ENCODE measurements at places on chromosomes 2 and 18. TPM values are rescaled to one million over a fixed set of nuclear protein-coding genes. Genes with fewer than 3 reads are reported as not detected.

UGT1A7 gene
- total RNA-seq: not detected

GRCh38 chr2:216108310-216108966, 710 bp upstream of the XRCC5 start:
- no peak for DNase-seq

LYPD6B gene
- total RNA-seq: not detected

GRCh38 chr2:239018271-239019182, 170.6 kb downstream of the TWIST2 start:
- DNase-seq: no peak

TMEM169 gene
- total RNA-seq: 2.8 TPM

EFEMP1 gene
- 141 TPM for total RNA-seq

MDH1B gene
- total RNA-seq: 1.5 TPM

GRCh38 chr2:98479371-98479770, 34.7 kb downstream of the INPP4A start:
- DNase-seq: no peak

GRCh38 chr2:3172265-3172935, 205.2 kb downstream of the EIPR1 start:
- DNase-seq: no peak

- DNase-seq: no peak
Observed at GRCh38 chr2:30334762-30335363, 103.5 kb downstream of the LBH start.

DNA sequence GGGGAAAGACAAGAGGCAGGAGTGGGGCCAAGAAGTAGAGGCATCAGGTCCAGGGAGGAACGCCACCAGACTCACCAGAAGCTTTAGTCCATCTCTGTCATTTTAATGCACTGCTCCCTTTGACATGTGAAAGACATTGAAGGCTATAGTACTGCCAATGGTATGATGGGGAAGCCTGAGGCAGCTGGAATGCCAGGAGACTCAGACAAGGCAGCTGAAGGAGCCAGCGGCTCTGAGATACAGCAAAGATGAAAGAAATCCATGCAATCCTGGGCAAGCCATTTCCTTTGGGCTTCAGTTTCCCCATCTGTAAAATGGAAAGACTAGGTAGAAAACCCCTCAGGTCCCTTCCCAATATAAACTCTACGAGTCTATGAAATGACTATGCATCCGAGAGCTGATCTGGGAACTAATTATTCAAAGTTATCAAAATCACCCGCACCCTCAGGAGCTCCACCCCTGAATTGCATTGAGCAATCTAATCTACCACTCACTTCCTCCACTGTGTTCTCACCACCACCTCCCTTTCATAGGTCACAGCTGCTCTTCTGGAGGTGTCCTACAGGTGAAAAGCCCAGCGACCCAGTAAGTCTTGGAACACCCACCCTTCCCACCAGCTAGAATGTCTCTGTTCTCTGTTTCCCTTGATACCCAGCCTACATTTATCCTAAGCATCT, 3.1 kb downstream of the CXCR2 start:
- DNase-seq: no peak

SNORC gene
- total RNA-seq: 10.9 TPM

DNA sequence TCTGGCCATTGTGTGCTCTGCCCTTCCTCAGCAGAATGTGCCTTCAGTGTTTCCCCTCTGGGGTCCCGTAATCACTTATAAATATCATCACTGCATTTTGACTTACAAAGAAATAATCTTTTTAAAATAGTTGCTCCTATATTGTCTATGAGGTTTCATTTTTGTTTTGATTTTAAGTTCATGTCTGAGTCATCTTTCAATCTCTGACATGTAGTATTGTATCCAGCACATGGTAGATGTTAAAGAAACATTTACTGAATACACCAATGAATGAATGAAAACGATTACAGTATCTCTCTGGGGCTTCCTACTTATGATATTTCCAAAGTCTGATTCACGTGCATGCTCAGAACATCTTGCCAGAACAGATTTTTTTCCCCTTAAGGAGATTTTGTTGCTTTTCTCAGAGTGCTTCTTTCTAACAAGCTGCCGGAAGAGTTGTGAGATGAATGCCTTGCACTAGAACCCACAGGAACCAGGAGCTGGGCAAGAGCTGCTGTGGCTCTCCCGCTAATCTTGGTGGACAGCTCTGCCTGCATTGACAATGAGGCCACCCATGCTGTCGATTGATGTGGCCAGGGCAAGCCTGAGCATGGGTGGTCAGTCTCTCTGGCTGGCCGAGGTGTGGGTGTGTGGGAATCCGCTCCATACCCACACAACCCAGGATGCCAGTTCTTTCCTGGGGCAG, 199.4 kb downstream of the CYRIA start:
- DNase-seq: no peak

AP1S3 gene
- total RNA-seq: 0.59 TPM

GRCh38 chr2:185161701-185162100, 563.4 kb downstream of the ZNF804A start:
- no peak for DNase-seq

- DNase-seq: no peak
Observed at GRCh38 chr2:70516596-70516995, 37.0 kb downstream of the TGFA start.

GPR45 gene
- total RNA-seq: not detected

DNA sequence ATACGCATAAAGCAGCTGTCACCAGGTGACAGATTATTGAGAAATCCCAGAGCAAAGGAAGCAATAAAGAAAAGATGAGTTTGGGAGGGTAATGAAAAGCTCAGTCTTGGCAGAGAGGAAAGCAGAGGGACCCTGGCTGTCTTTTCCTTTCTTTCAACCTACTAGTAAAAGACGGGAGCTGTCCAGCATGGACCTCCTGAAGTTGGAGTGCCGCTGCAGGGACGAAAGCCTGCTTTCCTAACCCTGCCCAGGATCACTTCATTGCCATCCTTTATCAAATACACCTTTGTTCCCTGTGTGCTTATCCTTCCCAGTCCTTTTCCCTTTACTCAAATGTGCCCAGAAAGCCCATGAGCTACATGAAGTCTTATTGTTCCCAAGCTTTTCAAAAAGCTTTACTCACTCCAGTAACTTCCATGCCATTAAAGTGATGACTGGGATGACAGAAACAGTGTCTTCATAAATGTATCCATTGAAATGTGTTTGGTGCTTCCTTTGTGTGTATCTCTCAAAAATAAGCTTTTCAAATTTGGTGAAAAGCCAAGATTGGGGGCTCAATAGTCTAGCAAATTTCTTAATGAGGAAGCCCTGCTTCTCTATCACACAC, 3.7 kb upstream of the SPR start:
- no peak for DNase-seq

DNA sequence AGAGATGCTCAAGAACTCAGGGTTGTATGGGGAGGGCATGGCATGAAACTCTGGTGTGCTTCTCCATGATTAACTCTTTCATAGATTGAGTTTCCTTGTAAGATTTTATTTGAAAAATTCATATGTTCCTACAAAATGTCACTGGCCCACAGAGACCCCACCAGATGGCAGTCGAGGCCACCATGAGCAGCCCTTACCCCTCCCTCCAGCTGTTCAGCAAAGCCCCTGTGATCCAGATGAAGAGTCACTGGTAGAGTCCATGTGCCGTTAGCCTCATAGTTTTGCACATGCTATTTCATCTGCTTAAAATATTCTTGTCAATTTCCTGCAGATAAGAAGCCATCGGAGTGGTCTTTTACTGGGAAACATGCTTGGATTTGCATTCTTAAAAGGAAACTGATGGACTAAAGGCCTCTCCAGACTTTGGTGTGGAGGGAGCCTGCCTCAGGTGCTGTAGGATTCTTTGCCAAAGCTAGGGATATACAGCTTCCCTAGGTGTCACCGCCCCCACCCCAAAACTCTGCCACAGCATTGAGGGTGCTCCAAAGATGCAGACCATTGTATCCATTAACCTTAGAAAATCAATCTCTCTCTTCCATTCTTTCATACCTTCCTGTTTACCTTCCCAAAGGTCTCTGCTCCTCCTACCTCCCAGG, 18.8 kb downstream of the ZNF385B start:
- no peak for DNase-seq

DNA sequence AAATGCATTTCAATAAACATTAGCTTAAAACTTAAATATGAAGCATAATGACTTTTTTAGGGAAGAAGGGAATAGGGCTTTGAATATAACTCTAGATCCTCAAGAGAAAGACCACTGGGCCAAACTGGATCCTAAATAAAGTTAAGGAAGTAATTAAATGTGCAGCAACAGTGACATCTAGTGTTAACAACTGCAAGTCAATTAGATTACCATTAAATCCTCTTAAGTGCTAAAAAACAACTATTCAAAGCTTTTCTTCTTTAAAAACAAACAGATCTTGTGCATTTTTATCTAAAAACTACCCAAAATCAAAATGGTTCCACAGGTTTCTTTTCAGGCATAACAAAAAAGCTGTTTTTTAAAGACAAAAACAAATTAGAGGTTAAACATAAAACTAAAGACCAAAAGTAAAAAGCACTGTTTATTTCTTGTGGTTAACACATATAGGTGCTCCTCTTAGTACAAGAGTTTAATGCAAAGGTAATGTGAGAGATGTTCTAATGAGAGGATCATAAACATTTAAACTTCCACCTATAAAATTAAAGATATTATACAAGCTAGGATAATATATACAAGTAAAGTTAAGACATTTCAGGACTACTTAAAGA, 111.4 kb downstream of the THADA start:
- DNase-seq: no peak

DNA sequence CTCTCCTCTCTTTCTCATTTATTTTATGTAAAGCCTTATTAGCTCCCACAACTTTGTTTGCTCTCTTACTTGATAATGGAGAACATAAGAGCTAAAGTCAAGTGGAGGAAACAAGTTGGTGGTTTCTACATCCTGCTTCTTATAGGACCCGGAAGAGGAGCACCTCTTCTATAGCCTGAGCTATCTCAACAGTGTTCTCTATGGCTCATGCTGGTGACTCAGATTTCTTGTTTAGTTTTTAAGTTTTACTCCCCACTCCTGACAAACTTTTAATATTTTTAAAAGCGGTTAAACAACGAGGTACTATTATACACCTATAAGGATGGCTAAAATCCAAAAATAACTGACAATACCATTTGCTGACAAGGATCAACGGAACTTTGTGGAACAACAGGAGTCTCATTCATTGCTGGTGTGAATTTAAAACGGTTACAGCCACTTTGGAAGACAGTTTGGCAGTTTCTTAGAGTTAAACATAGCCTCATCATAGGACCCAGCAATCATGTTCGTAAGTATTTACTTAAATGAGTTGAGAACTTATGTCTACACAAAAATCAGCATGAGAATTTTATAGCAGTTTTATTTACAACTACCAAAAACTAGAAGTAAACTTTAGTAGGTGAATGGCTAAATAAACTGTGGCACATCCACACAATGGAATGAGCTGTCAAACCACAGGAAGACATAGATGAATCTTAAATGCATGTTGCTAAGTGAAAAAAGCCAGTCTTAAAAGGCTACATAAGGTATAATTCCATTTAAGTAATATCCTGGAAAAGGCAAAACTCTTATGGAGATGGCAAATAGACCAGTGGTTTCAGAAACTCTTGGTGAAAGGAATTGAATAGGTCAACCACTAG, 12.7 kb upstream of the CDC42EP3 start:
- no peak for DNase-seq

- no peak for DNase-seq
Observed at GRCh38 chr2:162197069-162197825, 45.2 kb upstream of the GCG start.

DNA sequence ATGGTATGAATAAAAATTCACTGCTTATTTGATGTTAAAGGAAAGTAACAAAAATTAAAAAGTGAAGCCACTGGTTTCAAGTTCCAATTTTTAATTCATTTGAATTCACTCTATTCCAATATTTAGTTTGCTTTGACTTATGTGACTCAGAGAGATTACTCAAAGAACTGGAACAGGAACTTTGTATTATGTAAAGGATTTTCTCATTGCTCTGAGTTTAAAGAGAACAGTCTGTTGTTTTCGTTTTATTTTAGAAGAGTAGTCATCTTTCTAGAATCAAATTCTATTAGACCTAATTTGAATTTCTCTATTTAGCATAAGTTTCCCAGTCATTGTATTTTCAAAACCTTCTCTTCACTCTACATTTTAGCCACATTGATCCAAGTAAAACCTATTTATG, 300.1 kb upstream of the SLC8A1 start:
- DNase-seq: no peak

DNA sequence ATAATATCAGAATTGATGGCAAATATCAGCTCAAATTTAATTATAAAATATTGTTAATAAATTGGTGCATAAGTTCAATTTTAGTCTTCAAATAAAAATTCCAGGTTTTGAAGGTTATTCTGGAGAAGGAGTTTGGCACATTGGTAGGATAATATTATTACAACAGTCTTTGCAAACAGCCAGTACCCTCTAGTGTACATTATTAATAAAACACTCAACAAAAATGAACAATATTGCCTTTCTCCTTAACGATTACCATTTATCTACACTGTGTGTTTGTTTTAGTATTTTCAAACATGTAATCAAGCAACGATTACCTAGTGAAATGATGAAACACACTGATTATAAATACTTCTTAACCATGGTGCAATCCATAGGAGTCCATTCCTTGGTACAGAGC, 334.0 kb upstream of the FSIP2 start:
- DNase-seq: no peak

MC2R gene
- total RNA-seq: not detected

MERTK gene
- 22.7 TPM for total RNA-seq

CRYGA gene
- total RNA-seq: not detected

- DNase-seq: no peak
Observed at GRCh38 chr2:100137866-100138570, 4.4 kb downstream of the AFF3 start.

DNA sequence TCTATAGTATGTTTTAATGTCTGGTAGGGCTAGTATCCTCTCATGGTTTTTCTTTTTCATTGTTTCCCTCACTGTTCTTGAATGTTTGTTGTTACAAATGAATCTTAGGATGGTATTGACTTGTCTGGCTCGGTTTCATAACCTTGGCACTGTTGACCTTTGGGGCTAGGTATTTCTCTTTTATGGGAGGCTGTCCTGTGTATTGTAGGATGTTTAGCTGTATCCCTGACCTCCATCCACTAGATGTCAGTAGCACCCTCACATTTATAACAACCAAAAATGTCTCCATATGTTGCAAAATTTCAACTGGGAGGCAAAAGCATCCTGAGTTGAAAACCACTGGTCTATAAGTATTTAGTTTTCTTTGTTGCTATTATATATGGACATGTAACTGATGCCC, 7.0 kb upstream of the AOX1 start:
- DNase-seq: no peak

EFHD1 gene
- 29.1 TPM for total RNA-seq

DNA sequence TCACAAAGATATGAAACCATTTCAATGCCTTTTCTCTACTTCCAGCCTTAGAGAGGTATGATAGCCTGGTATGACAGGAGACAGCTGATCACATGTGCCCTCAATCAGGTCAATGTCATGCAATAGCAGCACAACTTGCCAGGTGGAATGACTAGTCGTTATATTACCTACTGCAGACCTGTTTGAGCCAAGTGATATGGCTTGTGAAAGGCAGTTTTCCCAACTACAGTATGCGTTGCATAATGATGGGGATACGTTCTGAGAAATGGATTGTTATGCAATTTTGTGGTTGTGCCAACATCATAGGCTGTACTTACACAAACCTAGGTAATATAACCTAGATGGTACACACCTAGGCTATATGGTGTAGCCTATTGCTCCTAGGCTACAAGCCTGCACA, 262.8 kb downstream of the ICOS start:
- DNase-seq: no peak
